Prostate gland (tissue), 2 donors: ENCODE measurements at places on chromosomes 13 and 19. TPM values are rescaled to one million over a fixed set of nuclear protein-coding genes. Genes with fewer than 3 reads are reported as not detected.

Gene CYP2A7
- total RNA-seq = not detected

Gene HCN2
- total RNA-seq = 8.5 TPM

Gene PLVAP
- total RNA-seq = 33.5 TPM

Gene CDK8
- 9.9 TPM for total RNA-seq

Gene RNF113B
- total RNA-seq = not detected

Gene S1PR5
- total RNA-seq = 3.4 TPM

Gene STOML3
- not detected for total RNA-seq

Gene DMKN
- 50.9 TPM for total RNA-seq

Gene EXOC3L2
- total RNA-seq = 5.8 TPM

Gene CYP2F1
- total RNA-seq = not detected

Gene KIR2DL4
- not detected for total RNA-seq

Gene LYPD5
- 2.7 TPM for total RNA-seq

Gene GPC6
- total RNA-seq = 5.3 TPM

Gene ZNF577
- 78.2 TPM for total RNA-seq

Gene NXNL1
- not detected for total RNA-seq
